Spleen (tissue), 13 donors: ENCODE measurements at places on chromosomes 16 and 17. TPM values are rescaled to one million over a fixed set of nuclear protein-coding genes. Genes with fewer than 3 reads are reported as not detected.
A peak's percentile ranks its signal among the peaks of the same experiment; 100 is the strongest.

- no peak for DNase-seq
Measured at GRCh38 chr16:65010125-65010524, 111.7 kb downstream of the CDH11 start.

DNA sequence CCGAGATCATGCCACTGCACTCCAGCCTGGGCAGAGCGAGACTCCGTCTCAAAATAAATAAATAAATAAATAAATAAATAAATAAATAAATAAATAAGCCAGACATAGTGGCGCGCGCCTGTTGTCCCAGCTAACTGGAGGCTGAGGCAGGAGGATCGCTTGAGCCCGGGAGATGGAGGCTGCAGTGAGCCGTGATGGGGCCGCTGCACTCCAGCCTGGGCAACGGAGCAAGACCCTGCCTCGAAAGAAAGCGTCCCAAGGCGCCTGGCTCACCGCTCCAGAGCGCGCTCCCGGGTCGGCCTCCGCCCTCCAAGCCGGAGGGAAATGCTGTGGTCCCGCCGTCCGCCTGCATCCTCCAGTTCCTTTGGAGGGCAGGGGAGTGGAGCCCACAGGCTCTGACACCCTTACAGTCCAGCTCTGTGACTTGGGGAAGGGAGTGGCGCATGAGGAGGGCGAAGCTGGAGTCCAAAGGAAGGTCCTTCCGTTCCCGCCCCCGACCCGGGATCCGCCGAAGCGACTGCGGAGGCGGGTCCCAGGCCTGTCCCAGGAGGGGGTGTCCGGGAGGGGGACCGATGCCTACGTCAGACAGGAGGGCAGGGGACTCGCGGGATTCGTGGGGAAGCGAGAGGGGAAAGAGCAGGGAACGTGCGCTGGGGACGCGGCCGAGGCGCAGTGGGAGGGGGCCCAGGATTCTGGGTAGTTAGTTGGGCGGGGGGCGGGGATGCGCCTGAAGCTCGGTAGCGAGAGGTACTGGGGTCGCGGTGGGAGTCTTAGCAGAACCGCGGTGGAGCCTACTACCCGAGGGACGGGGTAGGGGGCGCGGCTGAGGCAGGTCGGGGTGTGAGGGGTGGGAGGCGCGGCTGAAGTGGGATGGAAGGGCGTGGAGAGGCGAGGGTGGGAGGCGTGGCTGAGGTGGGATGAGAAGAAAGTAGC is 8.4 kb upstream of the TRPV2 start:
- peak; percentile 75 for DNase-seq

DNA sequence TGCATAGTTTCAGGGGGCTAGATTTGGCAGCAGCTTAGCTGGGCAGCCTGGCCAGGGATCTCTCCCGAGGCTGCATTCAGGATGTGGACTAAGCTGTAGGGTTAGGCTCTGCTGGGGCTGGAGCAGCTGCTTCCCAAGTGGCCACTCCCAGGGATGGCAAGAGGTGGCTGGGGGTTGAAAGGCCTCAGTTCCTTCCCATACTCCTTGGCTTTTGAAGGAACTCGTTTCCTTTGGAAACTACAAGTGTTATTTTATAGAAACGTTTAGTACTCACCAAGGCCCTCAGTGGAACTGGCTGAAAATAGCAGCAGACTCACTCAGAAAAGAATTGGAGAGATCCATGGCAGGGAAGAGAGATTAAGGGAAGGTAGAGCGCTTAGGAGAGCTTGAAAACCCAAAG is 76.4 kb downstream of the WWP2 start:
- DNase-seq = no peak

- no peak for DNase-seq
Measured at GRCh38 chr17:70076189-70076588, 1.2 kb downstream of the KCNJ16 start.

- no peak for DNase-seq
Measured at GRCh38 chr17:56785405-56785804, 48.3 kb downstream of the C17orf67 start.

GRCh38 chr16:61892531-61892930 is 143.7 kb downstream of the CDH8 start:
- DNase-seq = no peak

GRCh38 chr16:84959045-84959576 is 52.2 kb downstream of the ZDHHC7 start:
- DNase-seq = peak; percentile 61

DNA sequence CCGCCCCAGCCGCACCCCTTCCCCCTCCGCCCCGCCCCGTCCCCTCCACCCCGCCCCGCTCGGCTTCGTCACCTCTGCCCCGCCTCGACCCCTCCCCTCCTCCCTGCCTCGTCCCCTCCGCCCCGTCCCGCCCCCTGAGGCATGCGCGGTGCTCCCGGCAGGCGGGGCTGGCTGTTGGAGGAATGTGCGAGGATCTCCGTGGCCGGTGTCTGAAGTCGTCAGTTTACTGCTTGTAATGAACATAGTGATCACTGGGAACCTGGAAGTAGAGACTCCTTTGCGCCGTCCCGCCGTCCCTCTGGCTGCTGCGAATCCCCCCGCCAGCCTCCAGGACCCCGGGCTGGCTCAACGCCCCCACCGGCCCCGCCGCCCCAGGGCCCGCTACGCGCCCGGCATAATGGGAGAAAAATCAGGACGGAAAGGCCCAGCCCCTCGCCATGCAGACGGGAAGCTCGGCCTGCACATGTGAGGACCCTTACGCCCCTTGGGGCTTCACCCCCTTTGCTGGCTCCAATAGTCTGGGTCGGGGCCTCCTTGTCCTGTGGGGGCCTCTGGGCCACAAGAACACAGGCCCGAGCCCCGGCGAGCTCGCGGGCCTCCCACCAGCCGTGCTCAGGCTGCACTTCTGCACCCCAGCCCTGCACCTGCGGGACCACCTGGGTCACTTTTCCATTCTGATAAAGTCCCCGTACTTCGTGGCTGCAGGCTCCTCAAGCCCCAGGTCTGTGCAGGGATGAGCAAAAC is 743.1 kb downstream of the KCNJ18 start:
- no peak for DNase-seq

SEPTIN1 gene
- total RNA-seq = 75.0 TPM

FN3KRP gene
- total RNA-seq = 35.1 TPM

FBXW10 gene
- not detected for total RNA-seq

MRTFB gene
- 33.2 TPM for total RNA-seq
